ENCODE measurements at places on chromosomes 7 and 10.

DNA sequence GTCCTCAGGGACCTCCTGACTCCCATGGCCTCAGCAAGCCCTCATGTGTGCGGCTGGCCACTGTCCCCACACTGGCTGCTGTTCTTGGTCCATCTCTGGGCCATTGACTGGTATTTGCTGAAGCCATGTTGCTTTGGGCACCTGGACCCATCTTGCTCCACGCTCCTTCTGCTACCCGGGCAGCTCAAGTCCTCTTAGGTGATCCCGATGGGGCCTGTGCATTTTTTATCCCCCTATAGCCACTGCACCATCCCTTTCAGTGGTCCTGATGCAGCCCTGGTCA, 16.7 kb downstream of the RAMP3 start:
- DNase-seq = no peak

DNA sequence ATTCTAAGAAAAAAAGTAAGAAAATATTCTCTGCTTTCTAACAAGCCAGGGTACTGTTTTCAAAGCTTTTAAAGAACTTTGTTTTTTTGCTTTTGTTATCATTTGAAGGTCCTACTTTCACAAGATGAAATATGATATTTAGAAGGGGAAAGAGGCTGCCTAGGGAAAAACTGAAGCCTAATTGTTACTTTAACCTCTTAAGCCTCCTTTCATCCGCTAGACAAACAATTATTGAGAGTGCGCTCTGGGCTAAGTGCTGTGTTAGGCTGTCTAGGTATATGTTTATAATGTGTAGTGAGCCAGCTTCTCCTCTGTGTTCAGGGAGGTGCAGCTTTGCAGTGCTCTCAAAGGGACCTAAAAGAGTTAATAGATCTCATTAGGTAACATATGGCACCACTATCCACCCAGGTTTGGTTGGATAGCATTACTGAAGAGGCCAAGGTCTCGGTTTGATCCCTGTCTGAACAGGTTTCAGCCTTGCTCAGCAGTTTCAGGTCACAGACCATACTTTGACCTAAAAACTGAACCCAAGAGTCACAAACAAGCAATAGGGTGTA, 17.9 kb downstream of the PDK4 start:
- no peak for DNase-seq

DNA sequence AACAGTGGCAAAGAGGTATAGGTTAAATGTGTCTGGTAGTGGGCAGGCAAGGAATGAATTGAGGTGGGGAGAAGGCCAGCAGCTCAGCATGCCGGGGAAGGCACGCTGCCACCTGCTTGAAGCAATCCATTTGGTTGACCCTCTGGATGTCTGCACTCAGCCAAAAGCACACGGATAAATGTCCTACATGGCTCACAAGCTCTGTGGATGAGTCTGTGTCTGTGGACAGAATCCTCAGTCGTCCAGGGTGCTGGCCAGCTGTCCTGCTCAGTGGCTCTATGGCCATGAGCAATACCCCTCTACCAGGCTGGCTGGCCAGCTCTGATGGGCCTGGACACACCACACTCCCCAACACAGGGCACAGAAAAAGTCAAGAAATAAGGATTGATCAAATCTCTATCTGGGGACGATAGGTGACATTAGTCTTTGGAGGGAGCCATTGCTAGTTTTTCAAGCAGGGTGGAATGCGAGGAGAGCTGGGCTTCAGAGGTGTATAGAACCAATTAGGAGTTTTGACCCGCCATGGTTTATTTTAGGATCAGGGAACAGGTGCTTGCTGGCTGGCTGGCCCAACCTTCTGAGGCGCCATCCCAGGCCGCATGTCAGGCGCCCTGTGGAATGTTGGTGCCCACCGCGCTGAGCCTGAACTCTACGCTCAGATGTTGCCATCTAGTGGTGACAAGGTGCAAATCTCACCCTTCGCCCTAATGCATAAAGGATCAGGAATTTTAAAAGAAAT, 493.4 kb downstream of the TNS3 start:
- DNase-seq = peak; percentile 84

DNA sequence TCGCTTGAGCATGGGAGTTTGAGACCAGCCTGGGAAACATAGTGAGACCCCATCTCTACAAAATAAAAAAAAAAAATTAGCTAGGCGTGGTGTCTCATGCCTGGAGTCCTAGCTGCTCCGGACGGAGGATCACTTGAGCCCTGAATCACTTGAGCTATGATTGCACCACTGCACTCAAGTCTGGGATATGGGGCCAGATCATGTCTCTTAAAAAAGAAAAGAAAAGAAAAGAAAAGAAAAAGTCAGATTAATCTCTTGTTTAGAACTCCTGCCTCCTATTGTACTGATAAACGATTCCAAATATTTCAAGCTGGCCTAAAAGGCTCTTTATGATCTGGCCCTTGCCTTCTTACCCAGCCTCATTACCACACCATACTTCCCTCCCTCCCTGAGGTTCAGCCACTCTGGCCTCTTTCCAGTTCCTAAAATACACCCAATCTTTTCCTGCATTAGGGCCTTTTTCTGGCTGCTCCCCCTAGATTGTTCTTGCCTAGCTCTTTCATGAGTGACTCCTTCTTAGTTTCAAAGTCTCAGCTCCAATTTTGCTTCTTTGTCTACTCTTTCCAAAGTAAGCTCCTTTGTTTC, 41.7 kb downstream of the VCL start:
- peak; percentile 61 for DNase-seq

GRCh38 chr7:97215556-97215955, 98.1 kb downstream of the SDHAF3 start:
- no peak for DNase-seq

GRCh38 chr7:96679886-96680285, 29.8 kb downstream of the SEM1 start:
- no peak for DNase-seq

DNA sequence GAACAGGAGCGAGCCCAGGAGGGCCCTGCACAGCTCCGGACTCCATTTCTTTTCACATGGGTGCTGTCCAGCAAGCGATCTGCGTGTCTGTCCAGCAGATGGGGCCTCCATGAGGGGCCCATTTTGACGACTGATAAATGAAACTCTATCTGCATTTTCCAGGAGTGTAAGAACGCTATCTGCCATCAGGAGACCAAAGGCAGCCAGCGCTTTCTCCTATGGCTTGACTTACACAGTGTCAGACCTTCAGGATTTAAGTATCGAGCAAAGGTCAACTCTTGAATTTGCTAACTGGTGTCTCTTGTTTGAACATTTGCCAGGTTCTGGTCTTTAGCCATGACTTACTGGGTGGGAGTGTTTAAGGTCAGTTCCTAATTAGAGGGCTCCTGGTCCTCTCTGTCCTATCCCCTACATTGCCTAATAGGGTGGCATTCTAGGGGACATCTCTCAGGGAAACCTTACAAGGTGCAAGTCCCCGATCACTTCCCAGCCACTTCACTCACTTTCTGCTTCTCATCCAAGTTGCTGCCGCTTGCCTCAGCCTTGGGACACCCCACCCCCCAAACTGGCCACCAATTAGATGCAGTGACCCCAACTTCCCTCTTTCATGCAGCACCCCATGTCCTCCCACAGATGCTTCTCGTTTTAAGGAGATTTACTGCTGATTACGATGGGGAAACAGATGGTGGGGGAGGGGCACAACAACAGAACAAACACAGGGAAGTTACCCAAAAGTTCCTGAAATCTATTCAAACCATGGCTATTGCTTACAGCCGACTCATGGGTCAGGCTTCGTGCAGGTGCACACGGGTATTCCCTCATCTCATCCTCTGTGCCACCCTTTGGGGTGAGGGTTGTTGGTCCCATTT, 20.0 kb downstream of the VSIR start:
- DNase-seq = no peak

GRCh38 chr10:93357680-93358079, 124.5 kb downstream of the MYOF start:
- peak; percentile 34 for DNase-seq

DNA sequence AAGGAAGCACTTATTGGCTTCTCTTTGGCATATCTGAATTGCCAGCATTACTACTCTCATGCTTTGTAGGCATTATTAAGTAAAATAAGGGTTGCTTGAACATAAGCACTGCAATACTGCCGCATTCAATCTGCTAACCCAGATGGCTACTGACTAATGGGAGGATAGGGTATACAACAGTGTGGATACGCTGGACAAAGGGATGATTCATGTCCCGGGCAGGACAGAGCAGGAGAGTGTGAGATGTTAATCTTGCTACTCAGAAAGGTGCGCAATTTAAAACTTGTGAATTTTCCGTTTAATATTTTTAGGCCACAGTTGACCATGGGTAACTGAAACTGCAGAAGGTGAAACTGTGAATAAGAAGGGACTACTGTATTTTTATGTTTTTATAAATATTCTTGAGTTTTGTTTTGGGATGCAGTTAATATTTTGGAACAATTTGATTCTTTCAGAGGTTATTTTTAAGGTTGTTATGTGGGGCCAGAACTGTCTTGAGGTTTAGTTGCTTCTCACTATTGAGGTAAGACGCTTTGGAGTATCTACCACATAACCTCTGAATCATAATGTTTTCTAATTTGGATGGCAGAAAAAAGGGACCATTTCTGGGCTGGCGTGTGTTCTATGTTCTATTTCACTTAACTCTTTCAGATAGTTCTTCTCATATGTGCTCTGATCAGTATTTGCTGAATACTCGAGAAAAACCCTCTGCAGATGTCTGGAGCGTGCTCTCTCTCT, 75.7 kb upstream of the SYPL1 start:
- no peak for DNase-seq

GRCh38 chr7:14931511-14932215, 29.1 kb upstream of the DGKB start:
- no peak for DNase-seq

DNA sequence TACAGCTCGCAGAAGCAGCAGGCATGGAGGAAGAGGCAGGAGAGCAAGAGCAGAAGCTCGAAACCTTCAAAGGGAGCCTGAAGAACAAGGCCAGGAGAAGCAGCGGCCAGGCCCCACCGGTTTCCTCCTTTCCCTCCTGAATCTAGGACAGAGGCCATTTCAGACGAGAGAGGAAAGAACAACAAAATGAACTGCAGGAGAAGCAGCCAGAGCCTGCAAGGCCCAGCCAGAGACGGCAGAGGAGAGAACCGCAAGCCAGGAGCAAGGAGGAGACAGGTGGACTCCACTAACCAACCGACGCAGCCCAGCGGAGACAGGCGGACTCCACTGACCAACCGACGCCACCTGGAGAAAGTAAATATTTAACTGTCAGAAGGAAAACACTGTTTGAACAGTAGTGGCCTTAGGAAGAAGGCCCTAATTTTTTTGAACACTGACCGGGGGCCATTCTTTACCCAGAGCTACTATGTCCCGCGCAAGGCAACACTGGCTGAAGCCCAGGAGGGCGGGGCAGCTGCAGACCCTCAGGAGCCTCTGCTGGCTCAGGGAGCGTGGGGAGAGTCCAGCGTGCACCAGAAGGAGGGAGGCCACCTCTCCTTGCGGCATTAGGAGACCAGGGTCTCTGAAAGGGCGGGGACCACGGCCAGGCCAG, 559.2 kb downstream of the PTPRN2 start:
- no peak for DNase-seq

GRCh38 chr10:111986079-111986478, 197.5 kb downstream of the GPAM start:
- DNase-seq = peak; percentile 31

DNA sequence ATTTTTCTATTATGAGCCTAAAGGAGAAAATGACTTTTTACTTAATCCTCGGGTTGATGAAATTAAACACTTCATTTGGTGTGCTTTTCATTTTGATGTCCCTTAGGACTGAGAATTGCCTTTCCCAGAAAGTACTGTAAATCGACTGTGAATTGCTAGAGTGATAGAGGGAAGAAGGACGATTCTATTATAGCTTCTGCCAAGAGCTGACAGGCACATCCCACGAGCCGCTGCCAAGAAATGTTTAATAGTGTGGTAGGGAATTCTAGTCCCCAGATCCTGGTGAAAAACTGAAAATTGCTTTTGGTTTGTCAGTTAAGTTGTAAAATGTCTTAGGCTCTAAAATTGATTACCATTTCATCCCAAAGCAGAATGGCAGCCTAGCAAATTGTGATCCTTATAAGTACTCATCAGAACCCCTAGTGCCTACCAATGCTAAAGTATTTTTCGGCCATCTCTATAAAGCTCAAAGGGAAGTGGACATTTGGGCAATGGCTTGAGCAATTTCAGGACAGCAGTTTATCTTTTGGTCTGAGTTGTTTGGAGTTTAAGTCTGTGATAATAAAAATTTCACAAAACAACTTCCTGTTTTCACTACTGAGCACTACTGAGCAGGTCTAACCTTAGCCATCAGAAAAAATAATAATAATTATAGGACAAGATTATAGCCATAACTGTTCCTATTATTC, 44.6 kb upstream of the HYCC1 start:
- DNase-seq = peak; percentile 54

DNA sequence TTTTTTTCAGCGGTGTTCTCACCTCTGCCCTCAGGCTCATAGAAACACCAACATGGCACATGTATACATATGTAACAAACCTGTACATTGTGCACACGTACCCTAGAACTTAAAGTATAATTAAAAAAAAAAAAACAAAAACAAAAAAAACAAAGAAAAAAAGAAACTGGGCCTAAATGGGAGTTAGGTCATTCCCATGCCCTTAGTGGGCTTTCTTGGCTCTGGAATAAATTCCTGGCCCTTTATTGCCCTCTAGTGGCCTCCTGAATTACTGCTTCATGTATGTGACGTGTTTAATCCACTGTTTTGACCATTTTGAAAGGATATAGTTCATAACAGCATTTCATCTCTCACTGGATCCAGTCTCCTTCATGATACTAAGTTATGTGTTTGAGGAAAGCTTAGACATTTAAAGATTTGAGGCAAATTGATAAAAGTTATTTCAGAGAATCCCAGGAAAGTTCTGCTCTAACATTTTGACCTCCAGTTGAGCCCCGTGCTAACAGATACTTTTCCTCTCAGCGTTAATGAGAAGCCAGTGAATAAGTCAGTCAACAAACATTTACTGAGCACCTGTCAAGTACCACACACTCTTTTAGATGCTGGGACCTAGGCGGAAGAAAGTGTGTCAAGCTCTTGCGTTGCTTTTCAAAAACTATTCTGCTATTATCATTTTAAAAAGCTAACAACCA, 54.7 kb upstream of the SYPL1 start:
- DNase-seq = peak; percentile 81

- DNase-seq = no peak
Observed at GRCh38 chr10:86020134-86020533, 346.5 kb downstream of the GRID1 start.

Data from AG20443 (cell line).